Right lung (tissue), 10 donors: ENCODE measurements at places on chromosomes 7 and 10. TPM values are rescaled to one million over a fixed set of nuclear protein-coding genes. Genes with fewer than 3 reads are reported as not detected.

Gene ST8SIA6
- 9.0 TPM for polyA plus RNA-seq

Gene CNTNAP2
- polyA plus RNA-seq, result 39.8 TPM

Gene TMEM196
- polyA plus RNA-seq, result 0.10 TPM

Gene OR9A2
- polyA plus RNA-seq, result not detected

Gene ZSCAN21
- 24.9 TPM for polyA plus RNA-seq

Gene LRMDA
- polyA plus RNA-seq, result 20.2 TPM

Gene LRIT1
- not detected for polyA plus RNA-seq

Gene GRID1
- polyA plus RNA-seq, result 1.5 TPM
